ENCODE measurements at places on chromosomes 4 and X.

DNA sequence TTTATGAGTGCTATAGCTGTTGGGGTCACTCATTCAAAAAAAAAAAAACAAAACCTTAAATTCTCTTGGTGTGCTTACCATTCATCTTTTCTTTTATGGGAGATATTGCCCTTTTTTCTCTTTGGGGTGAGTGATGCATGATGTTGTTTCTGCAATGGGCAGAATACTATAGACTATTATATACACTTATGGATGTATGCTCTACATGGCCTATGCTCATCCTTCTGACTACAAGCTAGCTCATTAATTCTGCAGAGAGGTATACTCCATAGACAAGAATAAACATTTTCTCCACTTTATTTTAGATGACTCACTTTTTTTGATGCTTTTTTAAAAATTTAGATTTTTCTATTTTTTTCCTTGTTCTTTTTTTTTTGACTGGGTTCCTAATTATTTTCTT lies 160.3 kb upstream of the ANK2 start:
- no peaks in the 10 kb centered on the region for H3K4me1 ChIP-seq
- H3K27me3 ChIP-seq = no peaks in the 10 kb centered on the region
- DNase-seq = no peak
- H3K36me3 ChIP-seq = no peaks in the 10 kb centered on the region

DNA sequence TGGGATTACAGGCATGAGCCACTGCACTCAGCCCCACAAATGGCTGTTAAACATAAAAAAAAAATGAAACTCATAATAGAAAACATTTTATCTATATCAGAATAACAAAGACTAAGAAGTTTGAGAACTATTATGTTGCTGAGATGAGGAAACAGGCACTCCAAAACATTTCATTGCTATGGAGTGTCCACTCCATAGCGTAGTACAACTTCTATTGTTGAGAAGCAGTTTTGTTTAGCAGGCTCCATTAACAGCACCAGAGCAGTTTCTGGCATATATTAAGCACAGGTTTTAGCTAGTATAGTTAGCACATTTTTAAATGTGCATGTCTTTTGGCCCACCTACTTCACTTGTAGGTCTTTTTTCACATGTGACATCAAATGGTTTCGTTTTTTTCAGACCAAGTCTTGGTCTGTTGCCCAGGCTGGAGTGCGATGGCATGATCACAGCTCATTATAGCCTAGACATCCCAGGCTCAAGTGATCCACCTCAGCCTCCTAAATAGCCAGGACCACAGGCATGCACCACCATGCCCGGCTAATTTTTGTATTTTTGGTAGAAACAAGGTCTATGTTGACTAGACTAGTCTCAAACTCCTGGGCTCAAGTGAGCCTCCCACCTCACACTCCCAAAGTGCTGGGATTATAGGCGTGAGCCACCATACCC lies 5.8 kb downstream of the HMGB2 start:
- H3K27ac ChIP-seq = no peak overlapping the region
- H3K36me3 ChIP-seq = peaks cover 56% of the 10 kb centered on the region
- DNase-seq = no peak

GRCh38 chr4:78695910-78696309 lies 80.2 kb upstream of the BMP2K start:
- DNase-seq = no peak
- no peaks in the 10 kb centered on the region for H3K4me1 ChIP-seq
- H3K36me3 ChIP-seq = no peaks in the 10 kb centered on the region
- no peak overlapping the region for H3K27ac ChIP-seq

- H3K4me3 ChIP-seq = no peak overlapping the region
- H3K4me1 ChIP-seq = no peaks in the 10 kb centered on the region
- no peak for DNase-seq
- H3K36me3 ChIP-seq = no peaks in the 10 kb centered on the region
- no peak overlapping the region for H3K27ac ChIP-seq
Observed at GRCh38 chrX:42176789-42177188, 253.4 kb upstream of the CASK start.

DNA sequence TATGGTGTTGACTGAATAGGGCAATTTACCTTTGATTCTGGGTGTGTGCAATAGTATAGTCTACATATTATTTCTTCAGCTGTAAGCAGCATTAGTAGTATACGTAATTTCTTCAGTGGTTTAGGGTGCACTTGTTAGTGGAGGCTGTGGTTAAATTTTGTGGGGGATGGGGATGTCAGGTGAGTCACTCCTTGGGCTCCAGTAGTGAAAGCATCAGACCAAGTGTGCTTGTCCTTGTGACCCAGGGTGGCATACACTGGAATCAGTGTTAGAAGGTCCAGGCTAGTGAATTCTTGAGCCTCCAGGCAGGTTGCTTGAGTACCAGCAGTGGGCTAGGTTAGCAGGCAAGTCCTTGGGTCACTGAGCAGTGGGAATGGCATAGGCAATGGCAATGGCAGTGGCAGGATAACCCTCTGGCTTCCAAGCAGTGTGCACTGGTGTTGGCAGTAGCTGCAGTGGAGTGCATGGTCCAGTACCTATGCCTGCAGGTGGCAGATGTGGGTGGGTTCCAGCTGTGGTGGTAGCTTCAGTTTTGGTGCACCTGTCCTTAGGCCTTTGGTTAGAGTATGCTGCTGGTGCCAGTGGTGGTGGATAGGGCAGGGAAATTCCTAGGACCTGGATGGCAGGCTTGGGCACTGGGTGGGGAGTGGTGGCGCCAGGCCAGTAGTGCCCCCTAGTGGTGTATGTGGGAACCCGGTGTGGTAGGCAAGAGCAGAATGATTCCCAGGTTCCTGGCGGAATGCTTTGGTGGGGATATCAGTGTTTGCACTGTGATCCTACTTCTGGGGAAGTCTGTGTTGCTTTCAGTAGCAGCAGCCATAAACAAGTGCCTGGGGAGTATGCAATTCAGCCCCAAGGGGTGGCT lies 531.0 kb downstream of the SMARCA1 start:
- H3K27ac ChIP-seq = no peak overlapping the region
- DNase-seq = no peak
- H3K4me1 ChIP-seq = no peaks in the 10 kb centered on the region
- no peaks in the 10 kb centered on the region for H3K27me3 ChIP-seq

- no peaks in the 10 kb centered on the region for H3K4me1 ChIP-seq
- H3K36me3 ChIP-seq = peaks cover 28% of the 10 kb centered on the region
- no peak overlapping the region for H3K4me3 ChIP-seq
- no peak for DNase-seq
Observed at GRCh38 chr4:185341841-185342240, 53.9 kb downstream of the LRP2BP start.

- H3K36me3 ChIP-seq = no peaks in the 10 kb centered on the region
- no peaks in the 10 kb centered on the region for H3K27me3 ChIP-seq
- H3K4me3 ChIP-seq = no peak overlapping the region
- DNase-seq = no peak
- peaks cover 4% of the 10 kb centered on the region for H3K4me1 ChIP-seq
- H3K27ac ChIP-seq = no peak overlapping the region
Observed at GRCh38 chrX:80799584-80799983, 10.1 kb downstream of the BRWD3 start.

- H3K27ac ChIP-seq = peak overlapping the region; percentile 78
- no peak for DNase-seq
- no peak overlapping the region for H3K4me3 ChIP-seq
- no peaks in the 10 kb centered on the region for H3K4me1 ChIP-seq
- no peaks in the 10 kb centered on the region for H3K27me3 ChIP-seq
Observed at GRCh38 chr4:153521999-153522801, 56.0 kb downstream of the TMEM131L start.

DNA sequence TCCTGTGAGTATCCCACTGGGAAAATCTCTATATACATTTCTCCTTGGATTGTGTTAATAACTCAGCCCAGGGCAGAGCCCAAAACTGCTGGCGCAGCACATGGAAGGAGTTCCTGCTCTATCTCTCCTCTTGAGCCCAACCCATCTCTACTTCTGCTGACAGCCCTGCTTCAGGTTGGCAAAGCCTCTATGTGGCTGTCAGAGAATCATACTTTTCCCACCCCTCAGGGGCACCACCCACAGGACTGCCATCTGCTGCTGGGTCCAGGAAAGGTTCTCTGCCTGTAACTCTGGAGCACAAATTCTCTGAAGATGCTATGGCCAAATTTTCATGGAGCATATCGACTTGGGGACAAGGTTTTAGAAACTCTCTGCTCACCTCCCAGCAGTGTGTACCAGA lies 278.5 kb upstream of the EMCN start:
- no peaks in the 10 kb centered on the region for H3K36me3 ChIP-seq
- no peak overlapping the region for H3K27ac ChIP-seq
- DNase-seq = no peak

- no peak overlapping the region for H3K4me3 ChIP-seq
- DNase-seq = no peak
- H3K27me3 ChIP-seq = no peaks in the 10 kb centered on the region
- no peak overlapping the region for H3K27ac ChIP-seq
- H3K4me1 ChIP-seq = no peaks in the 10 kb centered on the region
Observed at GRCh38 chrX:43314525-43314924, 341.6 kb upstream of the MAOA start.

DNA sequence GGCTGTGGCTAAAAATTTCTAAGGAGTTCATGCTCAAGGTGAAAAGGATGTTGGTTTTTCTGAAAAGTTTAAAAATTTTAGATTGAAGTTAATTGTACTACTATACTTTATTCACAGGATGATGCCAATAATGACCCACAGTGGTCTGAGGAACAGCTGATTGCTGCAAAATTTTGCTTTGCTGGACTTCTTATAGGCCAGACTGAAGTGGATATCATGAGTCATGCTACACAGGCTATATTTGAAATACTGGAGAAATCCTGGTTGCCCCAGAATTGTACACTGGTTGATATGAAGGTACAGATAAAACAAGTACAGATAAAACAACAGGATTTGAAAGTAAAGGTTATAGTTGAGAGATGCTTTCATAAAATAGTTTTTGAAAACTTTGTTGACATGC lies 12.2 kb downstream of the PAICS start:
- peaks cover 14% of the 10 kb centered on the region for H3K36me3 ChIP-seq
- H3K27ac ChIP-seq = no peak overlapping the region
- no peaks in the 10 kb centered on the region for H3K4me1 ChIP-seq
- H3K4me3 ChIP-seq = no peak overlapping the region
- DNase-seq = no peak
- H3K27me3 ChIP-seq = no peaks in the 10 kb centered on the region

- no peak overlapping the region for H3K4me3 ChIP-seq
- H3K4me1 ChIP-seq = no peaks in the 10 kb centered on the region
- no peak overlapping the region for H3K27ac ChIP-seq
- DNase-seq = no peak
- no peaks in the 10 kb centered on the region for H3K27me3 ChIP-seq
Observed at GRCh38 chr4:158189422-158189821, 16.6 kb upstream of the GASK1B start.

- no peaks in the 10 kb centered on the region for H3K27me3 ChIP-seq
- no peaks in the 10 kb centered on the region for H3K36me3 ChIP-seq
- H3K4me3 ChIP-seq = no peak overlapping the region
- H3K4me1 ChIP-seq = no peaks in the 10 kb centered on the region
- no peak for DNase-seq
Observed at GRCh38 chr4:26261405-26261804, 59.4 kb upstream of the RBPJ start.

- no peaks in the 10 kb centered on the region for H3K27me3 ChIP-seq
- H3K27ac ChIP-seq = no peak overlapping the region
- no peaks in the 10 kb centered on the region for H3K4me1 ChIP-seq
- no peaks in the 10 kb centered on the region for H3K36me3 ChIP-seq
- DNase-seq = no peak
Observed at GRCh38 chrX:19846995-19847790, 40.2 kb downstream of the SH3KBP1 start.

GRCh38 chr4:129282293-129282692 lies 186.3 kb downstream of the C4orf33 start:
- no peak overlapping the region for H3K27ac ChIP-seq
- no peaks in the 10 kb centered on the region for H3K36me3 ChIP-seq
- no peaks in the 10 kb centered on the region for H3K27me3 ChIP-seq

GRCh38 chr4:36363024-36363423 lies 81.6 kb downstream of the DTHD1 start:
- no peaks in the 10 kb centered on the region for H3K4me1 ChIP-seq
- no peak overlapping the region for H3K27ac ChIP-seq
- no peaks in the 10 kb centered on the region for H3K27me3 ChIP-seq
- DNase-seq = no peak

DNA sequence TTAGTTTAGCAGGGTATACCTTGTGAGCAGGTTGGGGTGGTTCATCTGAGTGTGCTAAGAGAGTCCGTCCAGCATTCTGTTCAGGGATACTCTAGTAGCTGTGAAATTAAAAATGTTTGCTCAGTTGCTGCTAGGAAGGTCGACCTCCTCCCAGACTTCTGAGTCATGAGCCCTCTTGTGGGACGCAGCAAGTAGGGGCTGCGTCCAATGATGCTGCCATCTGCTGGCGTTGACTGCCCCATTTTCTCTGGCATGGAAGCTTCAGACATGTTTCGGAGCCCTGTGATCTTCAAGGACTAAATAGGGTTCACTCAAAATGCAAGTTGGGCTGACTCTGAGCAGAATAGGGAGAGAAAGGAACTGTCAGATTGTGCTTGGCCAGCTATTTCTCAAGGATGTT lies 201.0 kb upstream of the ARSJ start:
- peak; percentile 26 for DNase-seq
- no peaks in the 10 kb centered on the region for H3K27me3 ChIP-seq
- H3K36me3 ChIP-seq = no peaks in the 10 kb centered on the region

GRCh38 chr4:38332699-38333098 lies 331.3 kb upstream of the KLF3 start:
- H3K4me3 ChIP-seq = no peak overlapping the region
- H3K27me3 ChIP-seq = no peaks in the 10 kb centered on the region
- no peaks in the 10 kb centered on the region for H3K4me1 ChIP-seq
- H3K27ac ChIP-seq = no peak overlapping the region
- H3K36me3 ChIP-seq = no peaks in the 10 kb centered on the region

- H3K27me3 ChIP-seq = no peaks in the 10 kb centered on the region
- no peak for DNase-seq
- H3K27ac ChIP-seq = no peak overlapping the region
- no peaks in the 10 kb centered on the region for H3K4me1 ChIP-seq
Observed at GRCh38 chrX:69038188-69038587, 127.1 kb downstream of the PJA1 start.

- H3K4me1 ChIP-seq = no peaks in the 10 kb centered on the region
- no peaks in the 10 kb centered on the region for H3K36me3 ChIP-seq
- no peak for DNase-seq
Observed at GRCh38 chrX:130975947-130976346, 72.9 kb upstream of the ENOX2 start.

DNA sequence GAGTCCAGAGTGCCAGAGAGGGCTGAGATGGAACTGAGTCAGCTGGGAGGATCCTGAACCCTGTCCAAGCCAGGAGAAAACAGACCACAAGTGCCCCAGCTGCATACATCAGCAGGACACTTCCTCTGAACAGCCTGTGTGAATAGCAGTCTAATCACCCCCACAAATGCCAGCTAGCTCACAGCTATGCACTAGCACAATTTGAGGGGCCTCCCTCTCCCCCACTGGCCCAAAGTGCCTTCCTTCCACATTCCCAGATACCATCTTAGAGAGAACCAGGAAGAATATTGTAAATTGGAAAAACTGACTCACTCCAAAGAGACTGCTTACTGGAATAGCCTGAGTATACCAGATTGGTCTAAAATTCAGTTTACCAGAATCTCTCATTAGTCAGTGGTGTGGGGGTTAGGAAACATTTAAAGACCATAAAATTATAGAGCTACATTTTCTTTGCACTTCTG lies 292.6 kb upstream of the KLF3 start:
- no peak overlapping the region for H3K4me3 ChIP-seq
- DNase-seq = no peak
- H3K27me3 ChIP-seq = no peaks in the 10 kb centered on the region
- no peaks in the 10 kb centered on the region for H3K4me1 ChIP-seq

Measured in tibial artery (tissue), 4 donors.